ENCODE measurements at places on chromosomes 7 and 10.

DNA sequence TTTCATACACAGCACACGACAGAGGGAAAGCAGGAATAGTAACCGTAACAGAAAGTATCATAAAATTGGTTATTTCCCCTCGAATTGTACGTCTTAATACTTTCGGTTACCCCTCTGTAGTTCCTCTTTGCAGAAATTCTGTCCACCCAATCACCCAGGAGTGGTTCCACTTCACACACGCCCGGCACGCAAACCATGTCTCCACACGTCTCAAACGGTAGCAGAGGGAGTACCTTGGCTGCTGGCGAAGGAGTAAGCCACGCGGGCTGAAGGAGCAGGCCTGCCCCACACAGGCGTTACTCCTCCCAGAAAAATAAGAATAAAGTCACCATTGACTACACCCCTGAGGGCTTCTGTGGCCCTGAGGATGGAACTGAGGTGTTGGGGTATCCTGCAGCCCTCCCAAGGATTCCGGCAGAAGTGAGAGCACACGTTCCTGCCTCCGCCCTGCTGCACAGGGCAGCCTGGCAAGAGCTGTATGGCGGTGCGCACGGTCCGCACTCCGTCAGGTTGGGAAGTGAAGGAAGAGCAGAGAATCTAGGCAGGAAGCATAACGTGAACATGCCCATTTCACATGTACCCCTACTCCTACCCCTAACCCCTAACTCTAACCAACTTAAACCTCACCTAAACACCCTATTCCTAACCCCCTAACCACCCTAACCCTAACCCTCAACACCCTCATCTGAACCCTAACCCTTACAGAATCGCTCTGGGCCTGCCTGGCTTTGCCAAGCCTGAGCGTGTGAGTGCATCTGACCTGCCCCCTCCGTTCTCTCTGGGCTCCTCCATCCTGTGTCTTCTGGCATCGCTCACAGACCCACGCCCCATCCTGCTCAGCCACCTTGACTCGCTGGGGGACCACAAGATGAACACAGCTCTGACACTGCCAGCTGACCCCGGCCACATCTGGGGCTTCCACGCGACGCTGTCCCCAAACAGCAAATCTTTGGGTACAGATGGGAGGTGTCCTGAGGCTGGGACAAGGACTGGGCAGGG is 18.2 kb downstream of the GPR146 start:
- no peak for DNase-seq

- no peak for DNase-seq
Observed at GRCh38 chr10:1961989-1962388, 224.7 kb upstream of the ADARB2 start.

DNA sequence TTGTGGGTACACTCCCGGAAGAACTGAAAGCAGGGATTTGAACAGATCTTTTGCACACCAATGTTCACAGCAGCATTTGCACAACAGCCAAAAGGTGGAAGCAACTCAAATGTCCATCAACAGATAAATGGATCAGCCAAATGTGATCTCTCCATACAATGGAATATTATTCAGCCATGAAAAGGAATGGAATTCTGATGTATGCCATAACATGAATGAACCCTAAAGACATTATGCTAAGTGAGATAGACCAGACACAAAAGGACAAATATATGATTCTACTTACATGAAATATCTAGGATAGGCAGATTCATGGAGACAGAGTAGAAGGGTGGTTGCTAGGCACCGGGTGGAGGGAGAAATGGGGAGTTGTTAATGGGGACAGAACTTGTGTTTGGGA is 36.7 kb downstream of the CLEC2L start:
- no peak for DNase-seq

DNA sequence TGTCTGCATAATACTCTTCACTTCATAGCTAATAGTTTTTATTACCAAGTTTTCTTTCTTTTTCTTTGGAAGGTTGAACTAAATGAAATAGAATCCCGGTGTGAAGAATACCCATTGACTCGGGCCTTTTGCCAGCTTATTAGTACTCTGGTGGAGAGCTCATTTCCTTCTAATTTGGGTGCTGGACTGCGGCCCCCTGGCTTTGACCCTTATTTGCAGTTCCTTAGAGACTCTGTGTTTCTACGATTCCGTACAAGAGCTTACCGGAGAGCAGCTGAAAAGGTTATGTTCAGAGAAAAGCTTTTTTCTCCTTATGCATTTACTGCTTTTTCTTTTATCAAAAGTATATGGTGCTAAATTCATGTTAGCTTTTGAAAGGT is 40.2 kb downstream of the NUP205 start:
- no peak for DNase-seq

DNA sequence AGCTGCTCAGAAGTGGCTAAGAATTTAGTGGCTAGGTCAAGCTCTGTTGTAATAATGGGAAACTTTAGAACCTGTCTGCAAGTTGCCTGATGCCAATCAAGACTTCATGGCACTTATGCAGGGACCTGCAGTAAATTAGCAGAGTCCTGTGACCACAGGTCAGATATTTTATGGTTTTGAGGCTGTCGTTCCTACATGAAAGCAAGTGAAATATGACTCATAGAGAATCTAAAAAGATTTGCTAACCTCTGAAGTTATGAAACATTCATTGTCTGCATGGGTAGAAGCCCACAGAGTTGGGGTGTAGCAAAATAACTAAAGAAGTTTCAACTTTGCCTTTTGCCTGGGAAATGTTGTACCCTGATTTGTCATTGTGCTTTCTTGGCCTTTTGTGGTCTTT is 32.3 kb downstream of the SLC39A12 start:
- DNase-seq, result peak; percentile 55

- no peak for DNase-seq
Observed at GRCh38 chr10:6516929-6517284, 63.2 kb downstream of the PRKCQ start.

DNA sequence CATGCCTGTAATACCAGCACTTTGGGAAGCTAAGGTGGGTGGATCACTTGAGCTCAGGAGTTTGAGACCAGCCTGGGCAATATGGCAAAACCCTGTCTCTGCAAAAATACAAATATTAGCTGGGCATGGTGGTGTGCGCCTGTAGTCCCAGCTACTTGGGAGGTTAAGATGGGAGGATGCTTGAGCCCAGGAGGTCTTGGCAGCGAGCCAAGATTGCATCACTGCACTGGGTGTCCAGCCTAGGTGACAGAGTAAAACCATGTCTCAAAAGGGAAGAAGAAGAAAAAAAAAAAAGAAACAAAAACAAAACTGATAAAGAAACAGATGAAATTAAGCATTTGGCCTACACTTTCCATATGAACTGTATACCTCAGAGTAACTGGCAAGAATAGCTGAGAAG is 319.2 kb downstream of the PARD3 start:
- no peak for DNase-seq

- no peak for DNase-seq
Observed at GRCh38 chr7:158631574-158632195, 44.1 kb upstream of the PTPRN2 start.

DNA sequence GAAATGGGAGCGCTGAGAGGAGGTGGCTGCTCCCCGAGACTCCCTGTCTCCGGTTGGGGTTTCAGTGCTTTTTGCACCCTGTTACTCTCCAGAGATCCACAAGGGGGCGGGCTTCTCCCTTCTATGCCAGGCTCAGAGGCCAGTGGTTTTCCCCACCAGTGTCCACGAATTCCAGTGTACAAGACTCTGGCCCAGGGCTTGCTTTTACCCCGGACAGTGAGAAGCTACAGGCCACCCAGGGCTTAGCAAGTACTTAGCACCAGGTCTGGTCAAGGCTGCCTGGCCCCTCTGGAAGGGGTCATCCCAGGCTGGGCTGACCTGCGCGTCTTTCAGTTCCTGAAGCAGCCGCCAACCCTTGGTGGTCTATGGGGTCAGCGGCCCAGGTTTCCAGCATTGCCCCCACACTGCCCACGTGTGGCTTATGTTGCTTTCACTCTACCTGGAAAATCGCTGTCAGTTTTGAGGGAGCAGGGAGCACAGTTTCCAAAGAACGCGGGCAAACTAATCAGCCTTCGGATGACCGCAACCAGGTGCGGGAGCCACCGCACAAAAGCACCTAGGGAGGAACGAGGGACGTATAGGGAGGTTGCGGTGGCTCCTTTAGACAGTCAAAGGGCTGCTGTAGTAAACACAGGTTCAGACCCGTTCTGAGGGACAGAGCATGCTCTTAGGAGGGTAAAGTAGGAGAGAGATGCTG is 6.8 kb downstream of the CYP26A1 start:
- DNase-seq, result peak; percentile 42

- DNase-seq, result peak; percentile 52
Observed at GRCh38 chr7:50679218-50680007, 103.3 kb downstream of the GRB10 start.

- no peak for DNase-seq
Observed at GRCh38 chr7:22386206-22386858, 29.4 kb upstream of the RAPGEF5 start.

DNA sequence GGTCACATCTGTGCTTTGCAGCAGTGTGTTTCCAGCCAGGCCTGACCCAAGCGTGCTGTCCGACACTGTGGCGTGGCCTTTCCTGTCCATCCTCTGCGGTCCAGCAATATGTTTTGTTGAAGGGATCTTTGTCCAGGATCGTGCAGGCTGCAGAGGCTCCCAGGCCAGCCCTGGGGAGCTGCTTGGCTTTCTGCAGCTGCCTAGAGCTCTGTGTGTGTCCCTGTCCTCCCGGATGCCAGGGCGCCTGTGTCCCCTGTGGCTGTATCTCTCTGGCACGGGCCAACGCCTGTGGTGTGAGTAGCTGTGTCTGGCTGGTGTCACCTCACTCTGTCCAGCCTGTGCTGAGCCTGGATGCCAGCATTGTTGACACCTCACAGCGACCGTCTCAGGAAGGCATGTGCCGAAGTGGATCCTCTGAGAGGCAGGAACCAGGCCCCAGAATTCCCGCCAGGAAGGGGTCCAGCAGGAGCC is 94.5 kb downstream of the INPP5A start:
- no peak for DNase-seq

DNA sequence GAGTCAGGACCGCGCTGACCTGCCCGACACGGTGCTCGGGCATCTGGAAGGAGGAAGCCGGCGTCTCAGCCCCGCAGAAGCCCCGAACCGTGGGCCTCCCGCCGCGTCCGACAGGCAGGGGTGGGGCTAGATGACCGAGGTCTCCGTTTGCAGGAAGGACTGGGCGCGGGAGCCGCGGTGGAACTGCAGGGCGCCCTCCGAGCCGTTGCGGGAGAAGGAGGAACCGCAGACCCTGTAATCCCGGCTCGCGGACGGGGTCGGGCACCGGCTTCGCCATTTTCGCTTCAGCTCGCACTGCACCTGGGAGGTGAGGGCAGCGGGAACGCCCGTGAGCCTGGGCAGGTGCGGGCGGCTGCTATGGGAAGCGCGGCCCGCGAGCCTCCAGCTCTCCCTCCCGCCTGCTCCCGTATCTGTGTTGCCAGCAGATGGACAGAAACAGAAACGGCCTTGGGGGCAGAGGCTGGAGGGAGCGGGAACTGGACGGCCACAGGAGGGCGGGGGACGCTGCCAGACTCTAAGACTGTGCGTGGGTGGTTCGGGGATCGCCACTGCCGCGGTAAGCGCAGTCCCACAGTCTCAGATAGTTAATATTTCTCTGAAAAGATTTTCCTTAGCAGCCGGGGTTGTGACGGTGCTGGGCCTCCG is 114.1 kb downstream of the VIPR2 start:
- DNase-seq, result no peak

- no peak for DNase-seq
Observed at GRCh38 chr7:47283497-47284131, 298.3 kb downstream of the TNS3 start.

- DNase-seq, result no peak
Observed at GRCh38 chr10:99470327-99470726, 39.9 kb upstream of the GOT1 start.

GRCh38 chr7:44101966-44102845 is 1.9 kb upstream of the AEBP1 start:
- DNase-seq, result peak; percentile 77

- peak; percentile 44 for DNase-seq
Observed at GRCh38 chr7:34759477-34760125, 101.6 kb downstream of the NPSR1 start.

- no peak for DNase-seq
Observed at GRCh38 chr7:106978425-106979420, 65.8 kb upstream of the PRKAR2B start.

- no peak for DNase-seq
Observed at GRCh38 chr7:123754271-123754871, 5.6 kb upstream of the WASL start.

GRCh38 chr10:50464004-50464409 is 159.7 kb downstream of the SGMS1 start:
- DNase-seq, result no peak

DNA sequence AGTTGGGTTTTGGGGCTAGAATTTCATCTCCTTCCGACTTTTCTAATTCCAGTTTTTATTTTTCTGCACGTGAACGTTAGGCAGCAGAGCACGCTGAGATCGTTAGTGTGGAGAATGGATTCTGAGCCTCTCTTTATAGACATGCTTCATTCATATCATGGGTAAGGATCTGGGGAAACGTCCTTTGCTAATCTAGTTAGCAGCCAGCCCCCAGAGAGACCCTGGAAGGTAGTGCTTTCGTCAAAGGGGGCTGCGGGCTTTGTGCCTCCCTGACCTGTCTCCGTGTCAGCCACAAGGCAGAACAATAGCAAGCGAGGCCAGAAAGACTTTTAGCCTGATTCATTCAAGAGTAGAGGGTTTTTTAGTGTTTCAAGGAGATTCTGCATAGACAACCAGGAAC is 196.3 kb upstream of the KLF6 start:
- no peak for DNase-seq

DNA sequence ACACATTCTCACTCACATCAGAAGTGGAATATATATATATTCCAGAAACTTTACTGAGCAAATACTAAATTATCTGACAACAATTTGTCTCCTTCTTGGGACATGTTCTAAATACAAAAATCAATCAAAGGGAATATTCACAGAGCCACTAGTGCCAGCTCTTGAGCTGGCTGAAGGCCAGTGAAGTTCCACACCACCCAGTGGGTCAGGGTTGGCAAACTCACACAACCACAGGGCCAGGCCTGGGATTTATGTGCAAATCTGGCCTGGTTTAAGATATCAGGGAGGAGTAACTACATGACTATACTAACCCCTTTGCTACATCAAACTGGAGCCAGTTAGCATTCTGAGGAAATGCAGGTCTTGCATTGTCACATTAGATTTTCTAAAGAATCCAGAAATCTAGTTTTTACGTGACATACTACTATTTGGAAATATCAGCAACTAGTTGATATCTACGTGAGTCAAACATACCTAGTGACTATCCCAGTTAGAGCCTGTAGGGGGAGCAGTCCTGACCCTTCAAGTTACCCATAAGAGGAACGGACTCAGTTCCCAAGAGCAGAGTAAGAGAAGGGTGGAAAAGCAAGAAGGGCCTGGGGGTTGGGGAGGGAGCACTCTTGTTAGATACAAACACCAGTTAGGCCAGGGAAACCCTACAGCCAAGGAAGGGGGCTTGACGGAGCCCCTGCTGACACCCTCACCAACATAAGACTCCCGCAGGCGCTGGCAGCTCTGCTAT is 600.4 kb downstream of the KCNMA1 start:
- DNase-seq, result peak; percentile 8

GRCh38 chr7:30263090-30263710 is 21.2 kb upstream of the ZNRF2 start:
- DNase-seq, result no peak

DNA sequence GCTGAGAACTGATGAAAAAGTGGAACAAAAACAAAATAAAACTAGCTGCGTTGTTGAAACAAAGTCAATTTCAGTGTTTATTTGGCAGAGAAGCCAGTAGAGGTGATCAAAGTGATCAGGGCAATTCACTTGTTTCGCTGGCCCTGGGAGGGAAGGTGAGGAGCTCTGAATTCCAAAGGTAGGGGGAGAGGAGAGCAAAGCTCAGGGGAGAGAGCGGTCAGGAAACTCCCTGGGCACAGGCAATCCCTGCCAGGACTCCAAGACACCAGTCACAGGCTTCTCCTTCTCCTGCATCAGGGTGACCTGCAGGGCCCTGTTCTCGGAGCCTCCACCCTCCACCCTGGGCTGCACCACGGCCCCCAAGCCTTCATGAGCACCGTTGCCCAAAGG is 6.8 kb upstream of the KIAA1217 start:
- DNase-seq, result no peak
